ENCODE measurements at places on chromosomes 7 and 10.

DNA sequence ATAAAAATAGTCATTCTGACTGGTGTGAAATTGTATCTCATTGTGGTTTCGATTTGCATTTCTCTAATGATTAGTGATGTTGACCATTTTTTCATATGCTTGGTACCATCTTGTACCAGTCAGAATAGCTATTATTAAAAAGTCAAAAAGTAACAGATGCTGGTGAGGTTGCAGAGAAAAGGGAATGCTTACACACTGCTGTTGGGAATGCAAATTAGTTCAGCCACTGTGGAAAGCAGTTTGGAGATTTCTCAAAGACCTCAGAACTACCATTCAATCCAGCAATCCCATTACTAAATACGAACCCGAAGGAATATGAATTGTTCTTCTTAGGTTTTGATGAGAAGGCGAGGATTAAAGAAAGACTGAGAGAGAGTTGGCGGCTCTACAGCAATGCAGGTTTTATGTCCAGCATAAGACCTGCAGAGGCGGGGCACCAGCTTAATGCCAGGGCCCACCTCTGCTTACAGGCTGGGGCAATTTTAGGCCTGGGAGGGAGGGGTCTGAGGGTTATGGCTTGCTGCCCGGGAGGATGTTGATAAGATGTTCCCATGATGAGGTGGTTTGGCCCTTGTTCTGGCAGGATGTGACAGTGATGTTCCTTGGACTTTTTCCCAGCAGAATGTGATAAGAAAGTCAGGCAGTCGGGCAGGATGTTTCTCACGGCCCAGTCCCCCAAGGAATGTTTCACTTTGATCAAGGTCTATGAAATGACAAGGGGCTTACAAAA lies 74.4 kb downstream of the MEST start:
- no peak for DNase-seq

DNA sequence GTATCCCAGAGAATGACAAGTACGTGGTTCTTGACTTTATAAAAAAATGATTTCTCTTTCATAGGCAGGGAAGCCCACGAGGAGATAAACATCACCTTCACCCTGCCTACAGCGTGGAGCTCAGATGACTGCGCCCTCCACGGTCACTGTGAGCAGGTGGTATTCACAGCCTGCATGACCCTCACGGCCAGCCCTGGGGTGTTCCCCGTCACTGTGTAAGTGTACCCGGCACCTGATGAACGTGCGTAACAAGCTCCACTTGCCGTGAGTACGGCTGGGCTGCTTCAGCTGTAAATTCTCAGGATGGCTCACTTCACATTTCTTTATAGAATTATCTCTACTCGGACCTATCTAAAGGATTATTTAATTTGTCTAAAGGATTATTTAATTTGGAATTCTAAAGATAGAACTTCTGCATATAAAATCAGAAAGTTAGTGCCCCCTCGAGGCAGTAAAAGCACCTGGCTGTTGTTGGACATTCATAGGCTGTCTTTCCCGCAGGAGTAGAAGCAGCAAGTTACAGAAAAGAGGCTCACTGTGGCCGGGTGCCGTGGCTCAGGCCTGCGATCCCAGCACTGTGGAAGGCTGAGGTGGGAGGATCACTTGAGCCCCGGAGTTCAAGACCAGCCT lies 27.6 kb downstream of the TMEM248 start:
- DNase-seq = no peak

GRCh38 chr7:156034397-156034796 lies 222.1 kb upstream of the SHH start:
- DNase-seq = no peak

DNA sequence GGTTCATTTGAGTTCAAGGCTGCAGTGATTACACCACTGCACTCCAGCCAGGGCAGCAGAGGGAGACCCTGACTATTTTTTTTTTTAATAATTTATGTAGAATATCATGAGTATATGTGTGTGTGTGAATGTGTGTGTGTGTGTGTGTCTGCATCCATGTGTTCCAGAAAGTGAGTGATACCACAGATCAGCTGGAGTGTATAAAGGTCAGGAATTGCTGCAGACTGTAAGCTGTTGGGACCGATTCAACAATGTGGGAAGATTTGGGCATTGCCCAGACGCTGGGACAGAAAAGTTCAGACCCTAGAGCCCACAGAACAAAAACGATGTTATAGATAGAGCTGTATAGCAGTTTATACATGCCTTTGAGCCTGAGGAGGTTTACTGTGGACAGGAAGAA lies 435.6 kb downstream of the CCSER2 start:
- no peak for DNase-seq

- no peak for DNase-seq
These were observed 108.2 kb downstream of the CHRM2 start for GRCh38 chr7:136976504-136977251.

GRCh38 chr7:12770227-12770975 lies 83.0 kb downstream of the ARL4A start:
- DNase-seq = no peak

GRCh38 chr10:31103112-31103511 lies 71.4 kb upstream of the ZNF438 start:
- DNase-seq = no peak

DNA sequence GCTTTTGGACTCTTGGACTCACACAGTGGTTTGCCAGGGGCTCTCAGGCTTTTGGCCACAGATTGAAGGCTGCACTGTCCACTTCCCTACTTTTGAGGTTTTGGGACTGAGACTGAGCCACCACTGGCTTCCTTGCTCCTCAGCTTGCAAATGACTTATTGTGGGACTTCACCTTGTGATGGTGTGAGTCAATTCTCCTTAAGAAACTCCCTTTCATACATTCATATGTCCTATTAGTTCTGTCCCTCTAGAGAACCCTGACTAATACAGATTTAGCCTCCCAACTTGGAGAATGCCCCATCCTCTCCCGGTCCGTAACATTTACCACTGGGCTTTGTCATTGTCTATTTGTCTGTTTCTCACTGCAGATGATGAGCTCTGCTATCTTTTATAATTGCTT lies 52.8 kb upstream of the CUL1 start:
- no peak for DNase-seq

DNA sequence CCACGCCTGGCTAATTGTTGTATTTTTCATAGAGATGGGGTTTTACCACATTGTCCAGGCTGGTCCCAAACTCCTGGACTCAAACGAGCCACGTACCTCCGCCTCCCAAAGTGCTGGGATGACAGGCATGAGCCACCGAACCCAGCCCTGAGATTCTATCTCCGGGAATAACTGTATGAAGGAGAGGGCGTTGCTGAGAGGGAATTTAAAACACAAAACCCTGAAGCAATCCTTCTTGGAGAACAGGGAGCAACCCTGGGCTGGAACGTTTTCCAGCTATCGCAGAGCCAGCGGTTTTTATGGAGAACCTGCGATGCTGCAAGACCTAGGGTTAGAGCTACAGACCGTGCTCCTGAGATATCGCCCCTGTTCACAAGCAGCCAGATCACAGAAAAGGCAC lies 144.6 kb downstream of the PRKAG2 start:
- no peak for DNase-seq

- DNase-seq = no peak
These were observed 618.2 kb upstream of the MGMT start for GRCh38 chr10:128848810-128849209.

GRCh38 chr10:7285522-7286322 lies 125.1 kb downstream of the SFMBT2 start:
- no peak for DNase-seq

GRCh38 chr10:7388602-7389001 lies 22.2 kb downstream of the SFMBT2 start:
- DNase-seq = no peak

DNA sequence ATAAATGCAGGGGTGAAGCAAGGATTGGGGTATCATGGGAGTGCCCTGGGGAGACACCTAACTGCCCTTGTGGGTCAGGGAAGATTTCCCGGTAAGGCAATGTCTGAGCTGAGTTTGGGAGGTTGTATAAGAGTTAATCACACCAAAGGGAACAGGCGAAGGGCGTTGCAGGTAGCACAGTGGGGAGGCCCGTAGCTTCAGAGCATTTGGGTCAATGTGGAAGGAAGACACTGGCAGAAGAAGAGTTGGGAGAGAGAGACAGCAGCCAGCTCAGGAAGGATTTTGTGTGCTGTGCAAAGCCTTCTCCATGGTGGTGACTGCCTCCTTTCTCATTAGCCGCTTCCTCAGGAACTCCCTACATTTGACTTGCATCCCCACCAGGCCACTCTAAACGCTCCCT lies 80.8 kb upstream of the LEP start:
- DNase-seq = no peak

- no peak for DNase-seq
These were observed 631.9 kb upstream of the ANKRD30A start for GRCh38 chr10:36493516-36493880.

GRCh38 chr10:124722798-124723783 lies 21.1 kb downstream of the FAM53B start:
- no peak for DNase-seq

GRCh38 chr7:48085433-48085791 lies 3.7 kb upstream of the UPP1 start:
- no peak for DNase-seq

DNA sequence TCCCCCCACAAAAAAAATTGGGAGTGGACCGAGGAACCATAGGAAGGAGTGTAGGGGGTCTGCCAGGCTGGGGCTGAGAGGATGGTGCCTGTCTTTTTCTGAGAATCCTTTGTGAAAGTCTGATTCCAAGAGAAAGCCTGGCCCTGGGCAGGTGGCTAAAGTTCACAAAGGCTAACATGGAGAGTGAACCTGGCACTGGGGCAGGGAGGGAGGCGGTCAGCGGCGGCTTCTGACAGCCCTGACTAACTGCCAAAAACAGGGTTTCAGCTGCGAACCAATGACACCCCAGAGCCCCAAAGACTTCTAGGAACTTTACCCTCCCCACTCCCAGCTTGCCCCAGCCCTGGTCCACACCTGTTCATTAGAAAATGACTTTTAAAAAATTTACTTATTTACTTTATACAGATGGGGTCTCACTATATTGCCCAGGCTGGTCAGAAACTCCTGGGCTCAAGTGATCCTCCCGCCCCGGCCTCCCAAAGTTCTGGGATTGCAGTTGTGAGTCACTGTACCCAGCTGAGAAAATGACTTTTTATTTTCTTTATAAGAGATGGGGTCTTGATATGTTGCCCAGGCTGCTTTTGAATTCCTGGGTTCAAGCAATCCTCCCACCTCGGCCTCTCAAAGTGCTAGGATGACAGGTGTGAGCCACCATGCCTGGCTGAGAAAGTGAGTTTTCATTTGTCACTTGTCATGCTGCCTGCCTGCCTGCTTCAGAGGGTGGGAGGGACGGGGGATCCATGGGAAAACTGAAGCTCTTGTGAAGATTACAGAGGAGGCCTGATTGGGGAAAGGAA lies 61.0 kb upstream of the DUSP5 start:
- no peak for DNase-seq

DNA sequence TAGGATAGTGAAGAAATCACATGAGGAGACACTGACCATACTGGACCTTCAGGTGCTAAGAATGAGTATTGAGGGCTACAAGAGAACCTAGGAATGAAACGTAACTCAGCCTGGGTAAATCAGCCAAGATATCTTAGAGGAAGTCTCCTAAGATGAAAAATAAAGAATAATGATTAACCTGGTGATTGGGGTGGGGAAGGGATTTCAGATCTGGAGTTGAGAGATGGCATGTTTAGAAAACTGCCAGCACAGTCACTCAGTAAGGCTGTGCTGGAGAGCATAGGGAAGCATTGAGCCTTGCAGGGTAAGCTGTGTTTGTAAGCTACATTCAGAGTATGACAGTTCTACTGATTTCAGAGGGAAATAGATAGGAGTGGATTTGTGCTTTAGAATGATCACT lies 1.9 kb upstream of the MALRD1 start:
- no peak for DNase-seq

GRCh38 chr10:21702633-21703111 lies 168.6 kb downstream of the MLLT10 start:
- no peak for DNase-seq

- DNase-seq = no peak
These were observed 58.9 kb downstream of the LRGUK start for GRCh38 chr7:134186027-134186426.

DNA sequence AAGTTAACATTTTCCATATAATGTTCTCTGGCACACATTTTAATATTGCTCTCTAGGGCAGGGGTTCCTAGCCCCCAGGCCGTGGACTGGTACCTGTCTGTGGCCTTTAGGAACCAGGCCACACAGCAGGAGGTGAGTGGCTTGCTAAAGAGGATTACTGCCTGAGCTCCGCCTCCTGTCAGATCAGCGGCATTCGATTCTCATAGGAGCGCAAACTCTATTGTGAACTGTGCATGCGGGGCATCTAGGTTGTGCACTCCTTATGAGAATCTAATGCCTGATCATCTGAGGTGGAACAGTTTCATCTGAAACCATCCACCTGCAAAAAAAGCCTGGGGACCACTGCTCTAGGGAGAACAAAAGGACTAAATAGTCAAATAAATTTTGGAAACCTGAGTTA lies 65.7 kb downstream of the EXOC6 start:
- no peak for DNase-seq

DNA sequence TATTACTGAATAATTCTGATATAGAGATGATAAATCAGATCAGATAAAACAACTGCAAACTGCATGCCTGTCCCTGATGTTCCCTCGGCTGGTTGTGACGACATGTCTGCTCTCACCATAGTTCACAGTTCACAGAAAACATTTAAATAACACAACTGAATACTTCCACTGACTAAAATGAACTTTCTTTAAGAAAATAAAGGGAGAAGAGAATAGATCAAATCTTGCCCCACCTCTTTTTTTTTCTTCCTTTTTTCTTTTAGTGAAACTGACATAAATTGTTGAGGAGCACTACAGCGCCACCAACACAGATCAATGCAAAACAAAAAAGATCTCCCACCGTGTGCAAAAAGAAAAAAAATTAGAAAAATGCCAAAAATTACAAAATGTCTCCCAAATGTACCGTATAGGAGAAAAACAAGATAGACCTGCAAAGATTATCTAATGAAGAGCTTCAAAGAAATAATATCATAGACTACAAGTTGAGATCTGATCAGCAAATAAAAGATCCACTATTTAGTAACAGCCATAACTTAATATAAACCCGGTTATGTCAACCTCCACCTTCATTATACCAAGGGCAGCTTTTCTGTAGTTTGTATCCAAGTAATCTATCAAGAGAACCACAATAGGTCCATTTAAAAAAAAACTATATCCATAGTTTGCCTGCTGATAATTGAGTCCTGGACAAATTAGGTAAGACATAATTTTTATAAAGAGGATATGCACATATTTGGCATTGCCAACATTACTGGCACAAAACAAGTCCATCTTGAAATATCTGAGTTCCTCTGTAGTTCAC lies 30.7 kb upstream of the EPC1 start:
- DNase-seq = no peak

- no peak for DNase-seq
These were observed 79.6 kb upstream of the RET start for GRCh38 chr10:42997151-42997848.

DNA sequence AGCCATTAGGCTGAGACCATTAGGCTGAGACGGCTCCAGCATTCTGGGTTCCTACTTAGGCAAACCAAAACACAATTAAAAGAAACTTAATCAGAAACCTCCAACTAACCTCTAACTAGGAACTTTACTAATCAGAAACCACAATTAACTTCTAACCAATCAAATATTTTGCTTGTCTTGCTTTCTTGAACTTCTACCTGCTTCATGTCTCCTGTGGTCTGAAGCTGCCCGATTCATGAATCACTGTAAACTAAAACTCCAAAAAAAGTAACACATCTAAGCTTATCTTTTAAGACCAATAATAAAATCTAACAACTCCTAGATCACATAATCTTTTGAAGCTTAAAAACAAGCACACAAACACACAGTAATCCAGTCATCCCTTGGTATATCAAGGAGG lies 76.1 kb downstream of the PDSS1 start:
- no peak for DNase-seq

Data from T-helper 9 cell (primary cell).